Sigmoid colon (tissue), 7 donors: ENCODE measurements at places on chromosomes 16 and 17.

GRCh38 chr16:68399456-68399855, 48.9 kb downstream of the SMPD3 start:
- no peak for DNase-seq

DNA sequence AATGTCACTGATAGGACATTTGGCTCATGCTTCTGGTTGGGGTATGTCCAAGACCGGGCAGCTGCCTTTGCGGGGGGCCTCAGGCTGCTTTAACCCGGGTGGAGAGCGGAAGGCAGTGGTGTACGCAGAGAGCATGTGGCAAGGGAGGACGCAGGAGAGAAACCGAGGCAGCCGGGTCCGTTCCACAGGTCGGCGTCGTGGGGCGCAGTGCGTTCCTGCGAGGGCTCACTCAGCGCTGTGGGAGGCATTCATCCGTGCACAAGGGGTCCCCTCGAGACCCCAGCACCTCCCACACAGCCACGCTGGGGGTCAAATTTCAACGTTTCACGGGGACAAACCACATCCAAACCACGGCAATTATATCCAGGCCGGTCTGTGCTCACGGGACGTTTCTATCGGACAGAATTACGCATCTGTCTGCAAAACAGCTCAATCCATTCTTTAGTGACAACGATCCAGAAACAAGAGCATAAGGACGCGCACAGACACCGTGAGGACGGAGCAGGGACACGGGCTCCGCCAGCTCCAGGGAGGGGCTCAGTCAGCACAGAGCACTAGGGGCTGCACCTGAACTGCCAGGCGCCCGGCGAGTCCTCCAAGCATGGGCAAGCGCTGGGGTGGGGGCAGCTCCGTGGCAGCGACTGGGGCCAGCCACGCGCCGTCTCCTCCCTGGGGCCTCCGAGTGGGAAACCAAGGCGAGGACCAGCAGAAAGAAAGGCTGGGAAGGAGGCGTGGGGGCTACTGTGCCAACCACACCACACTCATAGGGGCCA, 108.4 kb upstream of the METRNL start:
- DNase-seq = no peak

DNA sequence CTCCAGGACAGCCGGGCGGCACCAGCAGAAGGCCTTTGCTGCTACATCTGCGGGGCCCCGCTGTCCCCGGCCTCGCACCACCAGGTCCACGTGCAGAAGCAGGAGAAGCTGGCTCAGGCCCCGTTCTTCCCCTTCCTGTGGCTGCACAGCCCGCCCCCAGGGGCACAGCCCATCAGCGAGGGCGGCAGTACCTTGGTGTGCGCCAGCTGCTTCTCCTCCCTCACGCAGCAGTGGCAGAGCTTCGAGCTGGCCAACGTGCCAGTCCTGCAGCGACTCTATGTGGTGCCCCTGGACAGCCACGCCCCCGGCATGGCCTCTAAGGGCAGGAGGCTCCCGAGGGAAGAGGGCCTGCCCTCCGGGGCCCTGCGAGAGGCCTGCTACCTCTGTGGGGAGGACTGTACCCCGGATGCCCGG, 58.3 kb upstream of the CIBAR2 start:
- no peak for DNase-seq

- DNase-seq = peak; percentile 21
Measured at GRCh38 chr16:88276591-88276990, 106.2 kb upstream of the ZNF469 start.

DNA sequence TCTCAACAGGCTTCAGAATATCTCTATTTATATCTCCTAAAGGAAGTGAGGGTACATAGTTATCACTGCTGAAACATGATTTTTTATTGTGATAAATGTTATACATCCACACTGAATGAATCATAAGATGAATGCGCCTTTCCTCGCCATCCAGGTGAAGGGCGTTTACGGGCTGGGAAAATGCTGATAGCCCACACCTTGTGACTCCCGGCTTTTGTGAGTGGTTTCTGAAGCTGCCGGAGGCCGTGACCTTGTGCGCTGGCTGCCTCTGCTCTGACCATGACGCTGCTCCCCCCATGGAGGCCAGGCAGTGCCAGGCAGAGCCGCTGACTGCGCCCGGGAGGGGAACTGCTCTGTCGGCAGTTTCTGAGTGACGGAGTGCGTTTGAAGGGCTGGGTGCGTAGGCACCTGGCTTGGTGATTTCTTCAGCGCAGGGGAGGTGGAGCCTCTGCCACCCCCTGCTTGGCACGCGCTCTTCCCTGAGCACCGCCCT, 97.2 kb downstream of the RAP1GAP2 start:
- no peak for DNase-seq

DNA sequence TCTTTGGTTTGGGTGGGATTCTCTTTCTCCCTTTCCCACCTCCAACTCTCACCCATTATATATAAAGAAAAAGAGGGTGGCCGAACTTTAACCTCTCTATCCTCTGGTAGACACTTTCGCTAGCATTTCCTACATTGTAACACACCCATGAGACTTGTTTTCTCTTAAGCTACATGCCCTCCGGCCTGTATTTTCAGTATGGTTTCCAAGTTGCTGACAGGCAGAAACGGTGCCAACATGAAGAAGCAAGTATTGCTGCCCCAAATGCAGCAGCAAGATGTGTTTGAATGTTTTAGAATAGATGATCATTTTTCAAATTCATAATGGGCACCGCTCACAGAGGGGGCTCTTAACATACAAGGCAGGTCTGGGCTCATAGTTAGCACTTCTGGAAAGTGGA, 18.7 kb upstream of the CYB5B start:
- DNase-seq = no peak

DNA sequence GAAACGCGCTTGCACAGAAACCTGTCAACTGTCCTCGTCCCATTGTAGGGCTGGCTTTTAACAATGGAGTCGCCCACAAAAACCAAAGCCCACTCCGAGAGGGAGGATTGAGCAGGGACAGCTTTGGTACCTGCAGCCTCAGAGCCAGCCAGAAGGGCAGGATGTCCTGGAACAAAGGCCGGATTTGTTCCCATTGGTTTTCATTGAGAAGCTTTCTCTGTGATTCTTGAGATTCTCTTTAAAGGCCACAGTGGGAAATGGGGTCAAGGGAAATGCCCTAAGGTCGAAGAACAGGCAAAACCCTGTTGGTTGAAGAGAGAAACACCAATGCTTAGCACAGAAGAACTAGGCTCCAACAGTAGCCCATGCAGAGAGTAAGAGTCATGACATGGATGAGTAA, 65.4 kb downstream of the C16orf78 start:
- peak; percentile 19 for DNase-seq

GRCh38 chr16:21638573-21638975, 13.8 kb downstream of the IGSF6 start:
- DNase-seq = no peak

DNA sequence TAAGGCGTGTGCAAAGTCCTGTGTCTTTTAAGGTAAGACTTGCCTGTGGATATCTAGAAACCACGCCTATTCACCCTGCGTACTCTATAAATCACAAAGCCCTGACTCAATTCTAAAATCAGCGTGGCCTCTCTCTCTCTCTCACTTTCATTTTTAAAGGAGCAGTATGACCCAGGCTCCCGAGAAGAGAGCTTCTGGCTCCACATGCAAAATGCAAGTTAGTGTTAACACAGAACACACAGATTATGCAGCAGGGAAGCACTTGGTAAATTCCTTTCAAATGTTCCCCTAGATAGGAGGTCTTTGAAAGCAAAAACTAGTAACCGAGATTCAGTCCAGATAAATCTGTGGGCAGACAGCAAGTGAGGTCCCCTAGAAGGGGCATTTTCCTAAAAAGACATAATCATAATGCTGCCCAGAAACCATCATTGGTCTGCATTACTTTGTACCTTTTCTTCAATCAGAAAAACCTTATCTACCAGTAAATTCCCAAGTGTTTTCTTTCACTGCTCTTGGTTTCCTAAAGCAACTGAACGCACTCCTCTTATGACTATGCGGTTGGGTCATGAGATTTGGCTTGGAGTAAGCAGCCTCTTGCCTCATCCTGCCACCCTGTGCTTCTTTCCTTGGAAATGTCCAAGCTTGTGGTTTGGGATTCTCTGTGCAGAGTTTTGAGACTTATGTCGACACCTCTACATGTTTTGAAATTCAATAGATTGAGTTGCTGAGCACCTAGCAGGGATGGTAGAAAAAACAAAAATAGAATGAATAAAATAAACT, 31.7 kb upstream of the KCNJ2 start:
- DNase-seq = peak; percentile 86

DNA sequence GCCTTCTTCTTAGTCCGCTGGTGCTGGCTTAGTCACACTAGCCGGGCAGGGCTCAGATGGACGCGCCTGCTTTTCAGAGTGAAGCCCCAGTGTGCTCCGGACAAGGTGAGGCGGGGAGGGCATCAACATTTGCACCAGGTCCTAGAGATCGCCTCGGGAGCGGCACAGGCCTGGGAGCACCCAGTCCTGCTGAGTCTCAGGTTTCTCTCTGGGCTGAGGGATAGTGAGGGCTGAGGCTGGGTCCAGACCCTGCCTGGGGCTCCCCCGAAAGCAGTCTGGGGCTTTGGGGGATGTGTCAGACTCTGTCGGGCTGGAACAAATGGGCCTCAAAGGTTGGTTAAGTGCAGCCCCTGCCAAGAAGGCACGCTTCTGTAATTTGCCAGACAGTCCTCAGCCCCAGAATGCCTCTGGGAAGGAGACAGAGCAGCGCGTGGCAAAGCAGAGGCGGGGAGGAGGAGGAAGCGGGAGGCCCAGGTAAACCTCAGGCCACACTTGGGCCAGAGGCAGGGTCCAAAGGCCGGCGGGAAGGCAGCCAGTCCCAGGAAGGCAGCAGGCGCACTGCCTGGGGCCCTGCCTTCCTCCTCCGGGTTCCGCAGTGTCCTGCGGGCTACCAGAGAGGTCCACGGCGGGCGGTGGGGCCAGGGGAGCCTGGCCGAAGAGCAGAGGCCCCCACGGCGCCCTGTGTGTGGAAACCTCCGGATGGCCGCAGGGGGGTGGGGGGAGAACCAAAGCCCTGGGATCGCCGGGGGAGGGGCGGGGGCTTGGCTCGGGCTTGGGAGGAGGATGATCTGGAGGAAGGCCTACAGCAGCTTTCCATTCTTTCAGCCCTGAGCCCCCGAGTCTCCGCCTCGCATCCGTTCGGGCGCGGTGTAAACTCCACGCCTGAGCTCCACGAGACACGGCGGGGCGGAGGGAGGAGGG, 39.5 kb upstream of the ATP2A3 start:
- peak; percentile 61 for DNase-seq

DNA sequence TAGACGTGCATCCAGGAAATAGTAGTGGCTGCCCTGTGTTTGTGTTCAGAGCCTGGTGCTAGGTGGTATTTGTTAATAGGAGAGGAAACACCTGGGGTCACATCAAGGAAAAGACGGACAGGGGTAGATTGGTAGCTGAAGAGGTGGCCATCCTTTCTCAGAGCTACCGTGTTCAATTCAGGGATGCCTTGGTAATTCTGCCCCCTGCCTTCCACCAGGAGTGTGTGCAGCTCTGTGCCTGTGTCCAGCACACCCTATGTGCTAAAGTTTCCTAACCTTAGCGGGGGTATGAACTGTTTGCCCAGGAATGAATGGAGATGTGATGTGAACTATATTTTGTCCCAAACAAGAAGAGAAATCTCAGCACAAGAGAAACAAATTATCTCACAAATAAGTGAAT, 174.1 kb upstream of the MPHOSPH6 start:
- DNase-seq = no peak

- no peak for DNase-seq
Measured at GRCh38 chr16:83715217-83715920, 92.4 kb upstream of the HSBP1 start.

DNA sequence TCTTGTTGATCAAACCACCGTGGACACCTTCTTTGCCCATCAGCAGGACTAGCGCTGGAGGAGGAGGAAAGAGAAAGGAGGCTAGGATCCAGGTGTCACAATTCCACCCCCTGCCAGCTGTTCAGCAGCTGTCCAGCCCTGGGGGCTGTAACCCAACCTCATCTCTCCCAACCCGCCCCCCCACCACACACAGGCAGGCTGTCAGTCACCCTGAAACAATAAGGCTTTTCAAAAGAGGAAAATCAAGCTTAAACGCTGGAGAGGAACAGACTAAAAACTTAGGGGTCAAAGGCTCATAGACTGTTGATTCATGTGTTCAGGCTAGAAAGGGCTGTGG, 2.4 kb downstream of the PFN1 start:
- DNase-seq = no peak

DNA sequence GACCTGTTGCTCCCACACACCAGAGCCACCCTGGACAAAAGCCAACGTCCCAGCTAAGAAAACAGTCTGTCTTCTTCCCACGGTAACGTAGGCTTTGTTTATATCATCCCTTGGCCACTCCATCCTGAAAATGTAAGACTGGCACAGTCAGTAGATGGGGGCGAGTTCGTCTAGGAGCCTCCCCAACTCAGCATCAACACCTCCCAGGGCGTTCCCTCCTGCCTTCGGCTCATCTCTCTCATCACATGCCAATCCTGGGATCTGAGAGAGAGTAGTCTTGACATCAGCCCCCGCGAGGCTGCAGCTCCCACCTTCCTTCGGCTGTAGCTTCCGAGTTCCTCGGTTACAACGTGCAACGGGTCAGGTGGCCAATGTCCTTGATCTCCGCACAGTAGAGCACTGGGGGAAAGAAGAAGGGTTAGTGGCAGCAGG, 894 bp downstream of the RNF227 start:
- peak; percentile 80 for DNase-seq

DNA sequence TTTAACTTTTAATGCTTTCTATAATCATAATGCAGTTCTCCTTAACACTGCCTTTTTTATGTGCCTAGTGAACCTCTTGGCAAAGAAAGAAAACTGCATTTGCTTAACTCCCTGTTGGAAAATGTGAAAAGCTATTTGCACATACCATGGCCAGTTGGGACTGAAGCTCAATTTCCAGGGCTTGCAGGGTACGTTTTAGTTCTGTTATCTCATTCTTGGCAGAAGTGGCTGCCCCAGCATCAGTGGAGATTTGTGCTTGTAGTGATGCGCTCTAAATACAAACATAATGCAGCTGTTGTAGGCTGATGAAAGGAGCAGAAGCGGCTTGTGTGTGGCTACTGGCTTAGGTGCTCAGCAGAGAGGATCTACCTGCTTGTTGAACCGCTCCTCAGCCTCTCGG, 3.7 kb downstream of the KRT24 start:
- DNase-seq = no peak

GRCh38 chr16:13873835-13874438, 46.0 kb upstream of the ERCC4 start:
- no peak for DNase-seq

DNA sequence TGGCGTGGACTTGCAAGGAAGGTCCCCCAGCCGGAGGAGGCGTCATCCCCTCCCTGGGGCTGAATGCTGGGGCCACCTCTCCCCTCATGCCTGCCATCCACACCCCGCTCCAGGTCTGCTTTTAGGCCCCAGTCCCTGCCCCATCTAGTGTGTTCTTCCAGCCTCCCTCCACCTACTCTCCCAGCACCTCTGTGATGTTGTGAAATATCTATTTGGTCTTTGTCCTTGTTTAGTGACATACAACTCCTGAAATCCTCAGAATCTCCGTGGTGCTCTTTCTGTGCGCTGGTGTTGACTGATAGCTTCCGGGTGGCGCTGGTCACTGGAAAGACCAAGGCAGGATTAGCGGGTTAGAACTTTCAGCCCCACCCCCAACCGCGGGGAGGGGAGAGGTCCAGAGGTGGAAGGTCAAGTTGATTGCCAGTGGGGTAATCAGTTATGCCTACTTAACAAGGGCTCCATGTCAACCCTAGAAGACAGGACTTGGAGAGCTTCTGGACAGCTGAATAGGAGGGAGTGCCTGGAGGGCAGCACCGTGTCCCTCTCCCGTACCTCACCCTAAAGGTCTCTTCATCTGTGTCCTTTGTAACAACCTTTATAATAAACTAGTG, 10.1 kb downstream of the TBC1D24 start:
- DNase-seq = no peak
